ENCODE measurements at places on chromosomes 7 and 10.

DNA sequence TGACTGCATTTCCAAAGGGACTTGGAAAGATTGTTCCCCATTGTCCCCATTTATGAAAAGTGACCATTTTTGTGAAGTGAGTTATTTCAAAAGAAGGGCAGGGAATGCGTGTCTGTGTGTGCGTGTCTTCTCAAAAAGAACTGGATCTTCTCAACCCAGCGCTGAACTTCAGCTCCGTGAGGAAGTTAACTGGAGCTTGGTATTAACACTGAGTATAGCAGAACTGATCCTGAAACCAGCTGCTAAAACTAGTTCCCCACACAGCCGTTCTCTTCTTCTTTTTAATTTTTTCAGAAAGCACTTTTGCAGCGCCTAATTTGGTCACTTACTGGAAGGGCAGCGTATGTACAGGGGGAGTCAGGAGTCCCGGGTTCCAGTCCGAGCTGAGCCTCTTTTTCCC lies 45.8 kb upstream of the PLEKHA1 start:
- no peak for DNase-seq

- peak; percentile 30 for DNase-seq
Observed at GRCh38 chr7:26284995-26285632, 6.5 kb upstream of the SNX10 start.

DNA sequence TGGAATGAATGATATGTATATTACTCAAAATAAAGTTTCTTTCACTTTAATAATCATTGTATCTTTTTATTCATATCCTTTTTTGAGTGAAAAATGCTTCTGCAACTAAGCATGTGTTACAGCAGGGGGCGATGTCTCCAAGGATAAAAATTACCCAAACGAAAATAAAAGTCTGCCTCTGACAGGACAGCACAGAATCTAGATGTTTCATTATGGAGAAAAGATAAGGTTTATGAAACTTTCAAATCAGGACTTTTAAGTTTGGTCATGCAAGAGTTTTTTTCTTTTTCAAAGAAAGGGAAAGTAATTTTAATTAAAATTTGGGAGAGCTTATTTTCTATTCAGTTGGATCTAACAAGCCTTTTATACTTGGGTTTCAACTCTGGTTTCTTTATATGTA lies 48.4 kb downstream of the TES start:
- peak; percentile 77 for DNase-seq

- DNase-seq, result no peak
Observed at GRCh38 chr7:87479951-87480350, 4.5 kb upstream of the ABCB4 start.

DNA sequence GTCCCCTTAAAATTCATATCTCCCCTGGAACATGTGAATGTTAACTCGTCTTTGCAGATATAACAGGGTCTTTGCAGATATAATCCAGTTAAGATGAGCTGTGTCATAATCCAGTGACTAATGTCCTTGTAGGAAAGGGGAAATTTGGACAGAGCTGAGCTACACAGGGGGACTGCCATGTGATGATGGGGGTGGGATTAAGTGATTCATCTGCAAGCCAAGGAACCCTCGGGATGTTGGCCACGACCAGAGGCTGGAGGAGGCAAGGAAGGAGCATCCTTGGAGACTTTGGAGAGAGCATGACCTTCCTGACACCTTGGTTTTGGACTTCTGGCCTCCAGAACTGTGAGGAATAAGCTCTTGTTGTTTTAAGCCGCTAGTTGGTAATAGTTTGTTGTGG lies 153.9 kb upstream of the PCBD1 start:
- no peak for DNase-seq

DNA sequence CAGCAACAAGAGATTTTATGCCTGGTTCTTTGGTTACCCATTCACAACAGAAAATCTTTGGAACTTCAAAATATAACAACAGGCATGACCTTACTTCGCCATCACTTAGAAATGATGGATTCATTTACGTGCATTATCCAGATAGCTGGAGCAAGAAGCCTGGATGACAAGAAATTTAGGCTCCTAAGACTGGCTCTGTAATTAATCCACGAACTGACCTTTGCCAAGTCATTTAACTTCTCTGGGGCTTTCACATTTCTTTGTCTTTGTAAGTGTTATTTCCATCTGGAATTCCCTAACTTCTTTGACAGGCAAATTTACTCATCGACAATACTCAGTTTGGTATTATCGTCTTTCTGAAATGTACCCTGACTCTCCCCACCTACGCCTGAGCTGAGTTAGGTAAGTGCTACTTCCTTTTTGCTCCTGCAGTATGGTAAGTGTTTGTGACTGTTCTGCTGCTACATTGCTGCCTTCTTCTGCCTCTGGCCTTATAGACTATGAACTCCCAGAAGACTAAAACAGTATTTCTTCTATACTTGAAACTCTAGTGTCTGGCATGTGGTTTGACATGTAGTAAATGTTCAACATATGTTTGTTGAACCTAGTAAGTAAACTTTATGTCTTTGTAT lies 5.5 kb upstream of the MDFIC start:
- DNase-seq, result no peak

DNA sequence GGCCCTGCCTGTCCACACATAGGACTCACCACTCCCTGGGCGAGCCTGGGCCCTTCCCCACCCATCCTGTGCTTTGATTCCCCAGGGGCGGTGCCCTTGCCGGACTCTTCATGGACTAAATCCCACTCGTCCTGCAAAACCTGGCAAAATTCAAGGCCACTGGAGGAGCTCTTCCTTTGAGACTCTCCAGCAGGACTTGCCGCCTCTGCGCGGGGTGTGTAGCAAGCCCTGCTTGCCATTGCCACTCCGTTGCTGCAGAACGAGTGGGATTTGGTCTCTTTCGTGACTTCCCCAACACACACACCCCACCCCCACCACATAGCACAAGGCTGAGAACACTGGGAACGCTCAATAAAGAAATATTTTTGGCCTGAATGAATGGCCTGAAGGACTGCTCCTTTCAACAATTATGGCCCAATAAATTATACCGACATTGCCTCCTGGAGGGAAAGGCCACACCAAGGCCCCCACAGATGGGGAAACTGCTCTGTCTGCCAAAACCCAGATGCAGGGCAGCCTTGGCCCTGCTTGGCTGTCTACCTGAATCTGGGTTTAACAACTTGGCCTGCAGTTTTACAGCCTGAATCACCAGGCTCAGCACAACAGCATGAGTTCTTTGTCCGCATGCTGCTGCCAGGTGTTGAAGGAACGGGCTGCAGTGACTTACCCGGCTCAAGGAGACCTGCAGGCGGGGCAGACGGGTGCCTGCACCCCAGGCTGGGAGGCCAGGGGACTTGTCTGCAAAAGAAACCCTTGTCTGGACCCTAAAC lies 72.8 kb upstream of the KAT6B start:
- DNase-seq, result no peak

DNA sequence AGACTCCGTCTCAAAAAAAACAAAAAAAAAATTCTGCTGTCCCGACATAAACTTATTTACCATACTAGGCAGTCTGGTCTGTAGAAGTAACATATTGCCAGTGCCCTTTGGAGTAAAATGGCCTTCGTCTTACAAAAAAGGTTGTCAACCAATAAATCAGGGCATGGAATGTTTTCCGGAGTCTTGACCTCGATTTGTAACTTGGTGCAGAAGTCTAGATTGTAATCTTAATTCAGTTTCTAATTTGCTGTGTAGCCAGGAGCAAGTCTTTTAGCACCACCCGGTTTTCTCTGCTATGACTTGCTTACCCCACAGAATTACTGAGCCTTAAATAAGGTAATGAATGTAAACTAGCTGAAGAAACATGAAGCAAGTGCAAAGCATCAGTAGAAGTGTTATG lies 23.2 kb downstream of the UBN2 start:
- DNase-seq, result no peak

- DNase-seq, result no peak
Observed at GRCh38 chr10:109282510-109282909, 640.8 kb downstream of the XPNPEP1 start.

DNA sequence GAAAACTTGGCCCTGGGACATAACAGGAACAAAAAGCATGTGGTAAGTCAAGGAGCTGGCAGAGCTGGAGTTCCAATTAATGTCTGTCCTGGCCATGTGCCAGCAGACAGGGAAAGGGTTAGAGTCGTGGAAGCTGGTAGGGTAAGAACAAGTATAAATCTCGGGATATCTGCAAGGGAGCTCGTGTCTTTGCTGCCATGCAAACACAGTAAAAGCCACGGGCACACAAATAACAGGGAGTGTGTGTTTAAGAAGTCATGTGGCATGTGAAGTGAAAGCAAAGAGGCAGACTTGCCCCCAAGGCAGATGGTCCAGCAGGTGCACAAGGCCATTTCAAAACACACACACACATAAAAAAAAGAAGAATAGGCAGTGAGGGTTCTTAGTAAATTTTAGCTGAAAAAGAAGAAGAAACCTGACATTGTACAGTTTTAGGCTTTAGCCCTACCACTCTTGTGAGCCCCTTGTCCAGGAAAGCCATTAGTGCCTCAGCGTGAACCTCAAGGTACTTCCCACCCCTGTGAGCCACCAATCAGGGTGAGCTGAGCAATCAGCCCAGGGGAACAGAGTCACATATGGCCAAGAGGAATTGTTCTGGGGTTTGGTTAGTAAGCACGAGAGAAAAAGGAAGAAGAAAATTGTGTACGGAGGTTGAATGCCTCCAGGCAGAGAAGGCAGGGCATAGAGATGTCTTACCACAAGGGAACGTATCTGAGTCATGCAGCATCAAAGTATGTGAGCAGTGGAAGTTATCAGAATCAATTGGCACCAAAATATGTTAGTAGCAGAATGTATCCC lies 32.8 kb upstream of the ARHGAP12 start:
- no peak for DNase-seq

DNA sequence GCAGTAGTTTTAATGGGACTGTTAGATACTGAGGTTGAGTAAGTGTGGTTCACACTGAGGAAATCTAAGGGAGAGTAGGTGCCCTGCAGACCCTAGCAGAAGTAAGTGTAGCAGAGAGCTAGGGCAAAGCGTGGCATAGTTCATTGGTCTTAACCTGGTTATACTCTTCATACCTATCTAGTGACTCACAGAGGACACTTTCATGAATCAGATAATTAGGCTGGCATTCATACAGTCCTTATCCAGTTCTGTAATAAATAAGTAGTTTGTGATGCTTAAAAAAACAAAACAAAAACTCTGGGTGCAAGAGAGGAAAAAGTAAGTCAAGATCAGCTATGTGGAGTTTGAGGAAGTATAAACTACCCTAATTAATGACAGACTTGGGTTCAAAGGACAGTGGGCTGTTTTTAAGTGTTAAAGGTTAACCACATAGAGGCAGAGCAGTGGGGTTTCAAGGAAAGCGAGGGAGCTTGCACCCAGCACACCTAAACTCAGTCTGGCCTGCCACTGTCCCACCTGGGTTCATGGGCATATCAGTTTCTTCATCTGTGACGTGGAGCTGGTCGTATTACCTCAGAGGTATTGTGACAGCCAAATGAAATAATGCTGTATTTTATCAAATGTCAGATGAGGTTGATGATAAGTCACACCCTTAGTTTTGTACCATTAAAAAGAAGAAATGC lies 27.1 kb downstream of the LMTK2 start:
- peak; percentile 25 for DNase-seq

DNA sequence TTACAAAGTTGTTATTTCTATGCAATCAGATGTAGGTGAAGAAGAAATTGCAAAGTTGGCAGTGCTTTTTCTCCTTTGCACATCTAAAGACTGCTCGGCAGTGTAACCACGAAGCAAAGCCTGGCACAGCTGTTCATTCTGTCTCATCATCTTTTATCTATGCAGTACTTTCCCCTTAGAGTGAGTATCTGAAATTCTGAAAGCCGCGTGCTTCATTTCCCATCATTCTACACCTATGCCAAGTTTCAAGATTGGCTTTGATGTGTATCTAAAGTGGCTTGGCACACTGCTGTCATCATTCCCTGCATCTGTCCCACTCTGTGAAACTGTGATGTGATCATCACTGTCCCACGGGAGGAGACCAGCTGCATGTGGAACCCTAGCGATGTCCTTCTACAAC lies 15.2 kb downstream of the SOSTDC1 start:
- DNase-seq, result no peak

DNA sequence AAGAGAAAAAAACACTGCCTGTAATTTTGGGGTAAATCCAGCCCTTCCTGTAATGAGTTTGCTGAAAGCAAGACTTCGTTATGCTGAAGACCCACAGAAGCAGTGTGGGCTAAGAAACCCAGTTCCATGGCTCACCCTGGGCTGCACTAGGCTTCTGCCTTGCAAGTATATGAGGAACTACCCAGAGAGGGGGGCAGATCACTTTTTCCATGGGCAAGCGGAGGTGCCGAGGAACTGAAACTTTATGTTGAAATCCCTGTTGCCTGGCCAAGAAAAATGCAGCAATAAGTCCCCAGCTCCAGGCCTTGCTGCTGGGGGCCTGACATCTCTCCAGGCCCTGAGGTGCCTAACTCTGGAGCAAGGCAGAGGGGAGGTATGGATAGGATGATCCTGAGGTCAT lies 8.5 kb downstream of the RASSF4 start:
- no peak for DNase-seq

GRCh38 chr7:1290679-1291356 lies 58.1 kb downstream of the UNCX start:
- no peak for DNase-seq

DNA sequence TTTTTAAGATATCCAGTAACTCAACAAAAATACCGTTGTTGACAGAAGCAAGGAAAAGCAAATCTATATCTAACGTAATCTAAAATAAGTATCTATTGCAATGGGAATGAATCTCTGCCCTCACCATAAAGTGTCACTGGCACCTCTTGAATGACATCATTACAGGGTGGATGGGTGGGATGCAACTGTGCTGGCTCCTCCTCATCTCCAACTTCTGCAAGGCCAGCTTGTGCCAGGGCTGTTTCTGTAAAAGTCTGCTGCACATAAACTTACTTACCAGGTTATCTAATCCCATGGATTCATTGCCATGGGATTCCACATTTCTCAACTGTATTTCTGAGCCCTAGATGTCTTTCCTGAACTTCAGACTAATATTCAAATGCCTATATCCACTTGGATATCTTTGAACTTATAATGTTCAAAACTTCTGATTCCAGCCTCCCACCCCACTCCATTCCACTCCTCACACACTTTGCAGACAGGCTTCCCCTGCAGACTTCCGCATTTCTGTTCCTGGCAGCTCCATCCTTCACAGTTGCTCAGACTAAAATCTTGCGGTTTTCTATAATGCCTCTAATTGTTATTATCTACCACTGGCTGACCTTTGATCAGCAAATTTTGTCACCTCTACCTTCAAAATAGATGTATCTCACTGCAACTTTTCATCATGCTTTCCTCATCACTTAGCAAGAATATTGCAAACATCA lies 10.7 kb downstream of the FGL2 start:
- DNase-seq, result no peak

GRCh38 chr7:71389976-71390375 lies 258.0 kb downstream of the GALNT17 start:
- no peak for DNase-seq

DNA sequence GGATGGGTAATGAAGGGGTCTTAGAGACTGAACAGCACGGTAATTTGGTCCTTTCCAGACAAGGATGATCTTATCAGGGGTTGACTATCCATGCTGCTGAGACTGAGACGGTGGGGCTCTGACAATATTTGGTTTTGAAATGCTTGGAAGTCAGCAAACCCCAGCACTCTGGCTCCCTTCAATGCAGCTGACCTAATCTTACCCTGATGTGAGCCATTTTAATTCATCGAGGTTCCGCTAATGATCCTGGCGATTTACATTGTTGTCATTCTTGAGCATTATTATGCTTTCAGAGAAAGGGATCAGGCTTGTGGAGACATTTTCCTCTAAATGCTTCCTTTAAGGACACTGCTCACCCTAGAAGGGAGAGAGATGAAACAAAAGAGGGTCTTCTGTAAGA lies 114.6 kb upstream of the BMPER start:
- no peak for DNase-seq

All from RKO (cell line).